Vagina (tissue), 2 donors: ENCODE measurements at places on chromosomes 4 and X.

- no peak for DNase-seq
These were observed 8.2 kb upstream of the ZRSR2 start for GRCh38 chrX:15781961-15782699.

DNA sequence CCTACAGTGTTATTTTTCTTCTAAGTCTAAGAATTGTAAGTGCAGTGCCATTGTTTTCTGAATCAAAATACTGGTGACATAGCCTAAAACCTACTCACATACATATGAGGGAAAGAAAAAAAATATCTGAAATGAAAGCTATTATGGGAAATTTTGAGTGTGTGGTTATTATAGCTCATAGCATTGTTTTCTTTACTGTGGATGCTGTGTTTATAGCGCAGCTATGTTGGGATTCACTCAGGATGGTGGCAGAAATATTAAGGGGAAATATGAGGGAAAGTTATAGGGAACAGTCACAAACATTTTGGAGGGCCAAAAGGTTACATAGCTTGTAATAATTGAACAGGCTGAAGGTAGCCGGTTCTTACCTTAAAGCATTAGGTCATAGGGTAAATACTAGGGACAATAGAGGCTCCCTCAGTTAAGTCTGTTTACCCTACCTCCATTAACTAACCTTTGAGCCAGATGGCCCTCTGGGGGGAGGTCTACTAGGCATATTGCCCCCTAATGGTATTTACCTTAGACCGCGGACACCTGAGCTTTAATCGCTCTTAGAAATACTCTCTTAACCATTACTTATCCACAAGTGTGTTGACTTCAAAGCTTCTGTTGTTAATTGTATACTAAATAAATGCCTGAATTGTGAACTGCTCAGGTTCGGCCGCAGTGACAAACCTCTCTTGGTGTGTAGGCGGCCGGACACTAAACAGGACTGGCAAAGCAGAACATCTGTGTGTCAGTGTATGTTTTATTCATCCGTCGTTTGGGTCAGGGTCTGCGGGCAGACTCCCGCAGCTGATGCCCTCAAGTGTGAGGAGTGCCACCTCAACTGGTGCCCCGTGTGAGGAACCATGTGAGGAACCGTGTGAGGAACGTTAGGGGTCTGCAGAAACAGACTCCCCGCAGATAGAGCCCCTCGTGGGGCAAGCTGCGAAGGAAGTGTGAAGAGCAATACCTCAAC, 21.3 kb upstream of the SULT1B1 start:
- DNase-seq, result no peak

DNA sequence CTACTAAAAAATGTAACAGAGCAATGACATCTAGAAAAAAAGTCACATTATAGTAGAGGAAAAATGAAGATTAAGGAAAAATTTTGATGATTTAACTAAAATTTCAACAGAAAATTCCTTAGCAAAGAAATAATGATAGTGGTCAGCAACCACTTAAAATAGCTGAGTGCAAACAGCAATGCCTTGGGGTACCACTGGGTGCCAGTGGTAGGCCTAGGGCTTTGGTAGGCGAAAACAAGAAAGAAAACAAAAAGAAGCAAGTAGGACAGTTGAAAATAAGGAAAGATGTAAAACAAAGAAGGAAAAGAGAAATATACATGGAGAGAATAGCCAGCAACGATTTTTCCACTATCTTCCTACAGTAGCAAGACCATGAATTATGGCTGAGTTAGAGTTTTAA, 313.5 kb upstream of the IRS4 start:
- DNase-seq, result no peak

GRCh38 chr4:151205722-151206121, 71.2 kb upstream of the PRSS48 start:
- DNase-seq, result no peak

GRCh38 chrX:64437218-64437617, 42.0 kb upstream of the MTMR8 start:
- DNase-seq, result no peak

DNA sequence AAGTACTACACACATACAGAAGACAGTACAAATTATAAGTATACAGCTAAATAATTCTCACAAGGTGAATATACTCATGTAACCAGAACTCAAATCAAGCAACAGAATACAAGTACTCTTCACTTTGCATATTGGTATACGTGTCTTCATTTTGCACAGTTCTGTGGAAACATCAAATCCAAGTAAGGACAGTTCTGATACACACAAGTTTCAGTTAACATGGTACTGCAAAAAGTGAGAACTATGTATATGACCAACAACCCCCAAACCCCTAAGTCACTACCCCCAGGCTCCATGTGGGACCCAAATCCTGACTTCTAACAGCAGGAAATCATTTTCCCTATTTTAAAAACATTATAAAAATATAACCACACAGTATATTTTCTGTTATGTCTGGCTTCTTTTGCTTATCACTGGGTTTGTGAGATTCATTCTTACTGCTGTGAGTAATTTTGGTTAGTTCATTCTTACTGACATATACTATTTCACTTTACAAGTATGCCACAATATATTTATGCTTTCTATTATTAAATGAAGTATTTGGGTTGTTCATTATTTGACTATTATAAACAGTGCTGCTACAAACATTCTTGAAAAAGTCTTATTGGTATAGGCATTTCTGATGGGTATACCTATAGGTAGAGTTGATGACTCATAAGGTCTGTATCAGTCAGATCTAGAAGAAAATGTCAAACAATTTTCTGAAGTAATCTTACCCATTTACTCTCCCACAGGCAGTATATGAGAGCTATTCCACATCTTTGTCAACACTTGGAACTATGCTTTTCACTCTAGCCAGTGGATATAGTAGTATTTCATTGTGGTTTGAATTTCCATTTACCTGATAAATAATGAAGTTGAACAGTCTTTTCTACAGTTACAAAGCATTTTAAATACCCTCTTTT, 47.0 kb downstream of the SCLT1 start:
- no peak for DNase-seq

DNA sequence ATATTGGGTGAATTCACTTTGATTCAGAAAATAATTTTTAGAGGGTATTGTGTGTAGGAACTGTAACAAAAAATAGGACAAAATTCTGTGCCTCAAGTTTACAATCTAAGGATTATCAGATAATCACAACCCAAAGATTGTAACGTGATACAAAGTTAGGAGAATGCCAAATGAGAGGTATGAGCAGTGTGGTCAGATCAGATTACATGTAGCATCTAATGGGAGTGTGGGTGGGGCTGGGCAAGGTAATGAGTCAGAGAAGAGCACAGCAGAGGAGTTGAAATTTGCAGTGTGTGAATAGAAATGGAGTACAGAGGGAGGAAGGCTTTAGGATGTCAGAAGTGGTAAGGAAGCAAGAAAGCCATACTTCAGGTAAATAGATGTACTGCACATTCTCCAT, 103.4 kb upstream of the TEX13A start:
- DNase-seq, result no peak

DNA sequence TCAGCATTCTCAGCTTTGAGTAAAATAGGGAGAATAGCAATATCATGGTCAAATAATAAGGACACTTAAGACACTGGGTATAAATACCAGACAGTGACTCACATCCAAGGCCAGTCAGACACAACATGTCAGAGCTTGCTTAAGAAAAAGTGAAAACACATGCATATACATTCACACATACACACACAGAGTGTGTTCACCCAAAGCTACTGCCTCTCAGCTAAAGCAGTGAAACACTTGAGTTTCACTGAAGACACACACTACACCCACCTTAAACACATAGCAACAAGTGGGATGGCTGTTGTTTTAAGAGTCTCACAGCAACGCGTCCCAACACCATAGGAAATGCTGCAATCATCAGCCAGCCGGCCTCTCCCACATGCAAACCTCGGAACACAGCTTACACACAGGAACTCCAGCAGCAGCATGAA, 14.4 kb downstream of the SHROOM4 start:
- no peak for DNase-seq

DNA sequence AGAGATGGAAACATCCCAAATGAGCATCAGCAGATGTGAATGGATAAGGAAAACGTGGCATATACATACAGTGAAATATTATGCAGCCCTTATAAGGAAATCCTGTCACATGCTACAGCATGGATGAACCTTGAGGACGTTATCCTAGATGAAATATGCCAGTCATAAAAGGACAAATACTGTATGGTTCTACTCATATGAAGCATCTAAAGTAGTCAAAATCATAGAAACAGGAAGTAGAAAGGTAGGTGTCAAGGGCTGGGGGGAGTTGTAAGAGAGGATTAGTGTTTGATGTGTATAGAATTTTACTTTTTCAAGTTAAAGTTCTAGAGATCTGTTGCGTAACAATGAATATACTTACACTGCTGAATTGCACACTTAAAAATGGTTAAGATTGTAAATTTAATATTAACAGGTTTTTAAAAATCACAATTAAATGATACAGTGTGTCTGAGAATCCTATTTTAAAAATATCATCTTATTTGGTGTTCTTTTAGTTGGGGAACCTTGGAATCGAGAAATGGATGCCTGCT, 58.5 kb downstream of the KDM6A start:
- no peak for DNase-seq

- DNase-seq, result no peak
These were observed 53.2 kb downstream of the ACSL4 start for GRCh38 chrX:109679820-109680219.

GRCh38 chr4:142559986-142560385, 286.1 kb downstream of the INPP4B start:
- no peak for DNase-seq
